ENCODE measurements at places on chromosomes 12 and 14.
A peak's percentile ranks its signal among the peaks of the same experiment; 100 is the strongest.

DNA sequence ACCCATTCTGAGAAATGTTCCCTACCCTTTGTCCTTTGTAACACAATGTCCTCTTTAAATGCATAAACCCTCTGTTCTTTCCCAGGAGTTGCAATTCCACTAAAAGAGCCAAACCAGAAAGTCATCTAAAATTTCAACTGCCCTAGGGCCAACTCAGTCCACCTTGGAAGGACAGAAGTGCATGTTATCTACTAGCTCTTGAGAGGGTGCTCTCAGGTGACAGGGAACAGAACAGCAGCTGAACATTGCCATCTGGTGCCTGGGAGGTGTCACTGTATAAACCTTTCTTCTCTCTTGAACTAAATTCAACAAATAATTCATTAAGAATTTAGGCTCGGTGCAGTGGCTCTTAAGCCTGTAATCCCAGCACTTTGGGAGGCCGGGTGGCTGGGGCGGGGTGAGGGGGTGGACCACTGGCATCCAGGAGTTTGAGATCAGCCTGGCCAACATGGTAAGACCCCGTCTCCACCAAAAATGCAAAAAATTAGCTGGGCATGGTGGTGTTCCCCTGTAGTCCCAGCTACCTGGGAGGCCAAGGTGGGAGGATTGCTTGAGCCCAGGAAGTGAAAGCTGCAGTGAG lies 10.3 kb upstream of the FERMT2 start:
- H3K4me1 ChIP-seq, result no peaks in the 10 kb centered on the region
- no peak overlapping the region for H3K27ac ChIP-seq
- peak; percentile 63 for DNase-seq

- H3K27ac ChIP-seq, result peak overlapping the region; percentile 99
- H3K4me3 ChIP-seq, result no peak overlapping the region
- H3K4me1 ChIP-seq, result peaks cover 50% of the 10 kb centered on the region
- no peaks in the 10 kb centered on the region for H3K27me3 ChIP-seq
- no peak for DNase-seq
Observed at GRCh38 chr12:108690191-108690518, 41.2 kb downstream of the CORO1C start.

GRCh38 chr12:62098132-62098531 lies 162.1 kb upstream of the USP15 start:
- no peak for DNase-seq
- H3K4me1 ChIP-seq, result no peaks in the 10 kb centered on the region
- H3K27me3 ChIP-seq, result no peaks in the 10 kb centered on the region
- no peak overlapping the region for H3K27ac ChIP-seq
- no peaks in the 10 kb centered on the region for H3K36me3 ChIP-seq
- no peak overlapping the region for H3K4me3 ChIP-seq

- H3K4me1 ChIP-seq, result no peaks in the 10 kb centered on the region
- H3K4me3 ChIP-seq, result no peak overlapping the region
- no peaks in the 10 kb centered on the region for H3K36me3 ChIP-seq
- no peak for DNase-seq
Observed at GRCh38 chr14:87407344-87407743, 585.6 kb downstream of the GALC start.

DNA sequence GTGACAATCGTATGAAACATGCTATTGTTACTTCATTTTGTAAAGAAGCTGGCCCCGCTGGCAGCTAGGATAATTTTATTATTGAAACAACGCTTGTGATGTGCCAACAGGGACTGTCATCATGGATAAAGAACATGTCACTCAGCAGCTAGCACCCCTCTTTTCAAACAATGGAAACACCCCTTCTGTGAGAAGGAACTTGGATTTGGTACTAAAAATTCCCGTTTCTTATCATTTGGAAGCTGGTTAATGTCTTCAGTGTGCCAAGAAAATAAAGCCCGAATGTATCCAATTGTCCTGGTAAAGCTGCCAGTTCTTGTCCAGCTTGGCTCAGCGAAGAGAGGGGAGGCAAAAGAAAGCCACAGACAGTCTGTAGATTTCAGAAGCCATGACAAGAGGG lies 186.6 kb downstream of the PHLDA1 start:
- no peak for DNase-seq
- H3K4me3 ChIP-seq, result no peak overlapping the region

DNA sequence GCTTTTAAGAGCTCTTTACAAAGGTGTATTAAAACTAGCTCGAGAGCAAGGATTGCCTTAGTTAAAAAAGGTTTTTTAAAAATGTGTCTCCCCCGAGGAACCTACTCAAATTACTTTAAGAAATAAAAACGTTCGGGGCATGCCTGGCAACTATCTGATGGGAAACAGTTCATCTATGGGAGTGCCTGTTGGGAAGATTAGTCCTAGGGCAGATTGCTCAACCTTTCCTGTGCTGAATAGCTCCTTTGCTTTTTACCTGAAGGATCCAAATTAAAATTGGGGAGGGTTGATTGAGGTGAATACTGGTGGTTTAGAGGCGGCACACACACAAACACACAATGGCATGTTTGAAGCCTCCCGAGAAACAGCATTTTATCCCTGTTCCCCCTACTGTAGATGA lies 541.4 kb upstream of the ATP2B1 start:
- no peak overlapping the region for H3K4me3 ChIP-seq
- H3K27me3 ChIP-seq, result no peaks in the 10 kb centered on the region
- no peak for DNase-seq
- no peak overlapping the region for H3K27ac ChIP-seq
- H3K4me1 ChIP-seq, result peaks cover 8% of the 10 kb centered on the region

DNA sequence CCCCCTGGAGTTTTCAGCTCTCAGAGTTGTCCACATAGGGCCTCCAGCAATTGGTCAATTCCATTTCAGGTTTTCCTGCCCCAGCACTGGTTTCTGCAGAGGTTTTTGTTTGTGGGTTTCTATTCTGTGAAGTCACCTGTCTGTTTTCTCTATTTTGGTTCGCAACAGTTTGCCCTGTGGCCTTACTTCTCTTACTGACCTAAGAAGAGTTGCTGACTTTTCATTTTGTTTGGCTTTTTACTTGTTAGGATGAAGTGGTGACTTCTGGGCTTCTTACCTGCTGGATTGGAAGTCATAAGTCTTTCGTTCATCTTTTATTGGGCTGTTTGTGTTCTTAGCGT lies 196.4 kb upstream of the PARP11 start:
- no peaks in the 10 kb centered on the region for H3K36me3 ChIP-seq
- no peak overlapping the region for H3K4me3 ChIP-seq
- no peaks in the 10 kb centered on the region for H3K27me3 ChIP-seq
- no peaks in the 10 kb centered on the region for H3K4me1 ChIP-seq
- no peak overlapping the region for H3K27ac ChIP-seq

- H3K27ac ChIP-seq, result no peak overlapping the region
- DNase-seq, result no peak
- no peaks in the 10 kb centered on the region for H3K27me3 ChIP-seq
- H3K4me3 ChIP-seq, result no peak overlapping the region
- H3K36me3 ChIP-seq, result no peaks in the 10 kb centered on the region
Observed at GRCh38 chr12:70068743-70069142, 174.5 kb upstream of the CNOT2 start.

GRCh38 chr14:52692248-52692962 lies 3.0 kb downstream of the ERO1A start:
- peak; percentile 66 for DNase-seq
- no peak overlapping the region for H3K4me3 ChIP-seq
- no peaks in the 10 kb centered on the region for H3K27me3 ChIP-seq
- H3K4me1 ChIP-seq, result peaks cover 10% of the 10 kb centered on the region
- peak overlapping the region; percentile 40 for H3K27ac ChIP-seq

GRCh38 chr14:55416866-55417265 lies 5.2 kb upstream of the ATG14 start:
- H3K4me1 ChIP-seq, result peaks cover 2% of the 10 kb centered on the region
- DNase-seq, result no peak
- no peaks in the 10 kb centered on the region for H3K27me3 ChIP-seq
- no peaks in the 10 kb centered on the region for H3K36me3 ChIP-seq
- H3K27ac ChIP-seq, result no peak overlapping the region

DNA sequence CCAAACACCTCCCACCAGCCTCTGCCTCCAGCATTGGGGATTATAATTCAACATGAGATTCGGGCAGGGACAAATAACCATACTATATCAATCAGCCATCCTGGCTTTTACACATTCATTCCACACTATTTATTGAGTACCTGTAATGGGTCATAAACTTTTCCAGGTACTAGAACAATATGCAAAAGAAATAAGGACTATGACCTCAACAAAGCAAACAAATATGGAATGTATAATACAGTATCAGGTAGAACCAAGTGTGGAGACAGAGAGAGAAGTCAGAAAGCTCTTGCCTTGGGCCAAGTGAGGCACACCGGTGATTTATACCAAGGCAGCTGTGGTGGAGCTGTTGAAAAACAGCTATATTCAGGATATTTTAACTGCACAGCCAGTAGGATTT lies 116.3 kb downstream of the TSPAN8 start:
- no peaks in the 10 kb centered on the region for H3K36me3 ChIP-seq
- H3K4me3 ChIP-seq, result no peak overlapping the region
- peaks cover 12% of the 10 kb centered on the region for H3K4me1 ChIP-seq
- H3K27me3 ChIP-seq, result no peaks in the 10 kb centered on the region

DNA sequence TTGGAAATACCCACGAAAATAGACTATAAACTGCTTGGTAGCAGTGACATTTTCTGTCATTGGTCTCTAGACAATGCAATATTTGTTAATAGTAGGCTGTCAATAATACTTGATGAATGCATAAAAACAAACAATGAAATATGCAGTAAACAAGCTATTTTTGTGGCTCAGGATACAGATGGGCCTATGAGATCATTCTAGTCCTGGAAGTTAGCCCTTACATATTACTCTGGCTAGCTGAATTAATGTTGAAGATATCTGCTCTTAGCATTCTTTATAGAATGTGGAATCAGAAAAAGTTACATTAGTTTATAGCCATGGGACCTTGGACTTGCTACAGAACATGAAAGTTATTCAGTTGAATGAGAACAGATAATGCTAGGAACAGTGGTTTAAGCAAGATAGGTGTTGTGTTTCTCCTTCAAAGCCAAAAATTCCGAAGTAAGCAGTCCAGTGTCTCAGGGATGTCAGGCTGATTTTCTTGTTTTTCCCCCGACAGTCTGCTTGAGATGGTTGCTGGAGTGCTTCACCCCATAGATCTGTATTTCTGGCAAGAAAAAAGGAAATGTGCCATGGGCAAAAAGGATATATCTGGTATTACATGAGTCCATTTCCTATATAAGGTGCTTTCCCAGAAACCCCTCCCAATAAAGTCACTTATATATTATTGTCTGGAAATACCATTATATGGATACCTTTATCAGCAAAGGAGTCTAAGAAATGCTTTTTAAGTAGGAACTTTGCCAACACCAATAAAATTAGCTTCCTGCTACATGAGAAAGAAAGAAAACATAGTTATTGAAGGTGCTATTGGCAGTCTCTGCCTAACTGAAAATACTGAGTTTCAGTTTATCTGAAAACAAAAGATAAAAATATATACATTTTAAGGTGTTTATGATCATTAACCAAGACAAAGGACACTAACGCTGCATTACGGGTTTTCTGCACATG lies 619.4 kb upstream of the ATP2B1 start:
- H3K4me1 ChIP-seq, result no peaks in the 10 kb centered on the region
- no peak for DNase-seq
- no peak overlapping the region for H3K4me3 ChIP-seq
- H3K27ac ChIP-seq, result no peak overlapping the region

DNA sequence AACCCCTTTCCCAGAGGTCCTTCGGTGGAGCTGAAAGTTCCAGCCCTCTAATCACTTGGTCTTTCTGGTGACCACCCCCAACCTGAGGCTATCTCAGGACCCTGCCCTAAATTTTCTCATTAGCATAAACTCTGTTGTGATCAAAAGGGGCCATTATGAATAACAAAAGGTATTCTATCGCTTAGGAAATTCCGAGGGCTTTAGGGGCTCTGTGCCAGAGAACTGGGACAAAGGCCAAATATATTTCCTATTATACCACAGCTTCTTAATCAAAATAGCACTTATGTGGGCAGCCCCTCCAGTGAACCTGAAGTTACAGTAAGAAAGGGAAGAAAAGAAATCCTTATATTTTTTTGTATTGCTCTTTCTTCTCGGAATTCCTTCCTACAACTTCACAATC lies 125.3 kb upstream of the NPAS3 start:
- H3K27ac ChIP-seq, result no peak overlapping the region
- no peak for DNase-seq
- no peak overlapping the region for H3K4me3 ChIP-seq
- no peaks in the 10 kb centered on the region for H3K27me3 ChIP-seq
- H3K36me3 ChIP-seq, result no peaks in the 10 kb centered on the region

- H3K27me3 ChIP-seq, result no peaks in the 10 kb centered on the region
- H3K4me1 ChIP-seq, result peaks cover 2% of the 10 kb centered on the region
- DNase-seq, result peak; percentile 7
- no peaks in the 10 kb centered on the region for H3K36me3 ChIP-seq
- no peak overlapping the region for H3K27ac ChIP-seq
Observed at GRCh38 chr12:75560167-75560566, 48.8 kb upstream of the KRR1 start.

- peaks cover 8% of the 10 kb centered on the region for H3K4me1 ChIP-seq
- H3K36me3 ChIP-seq, result no peaks in the 10 kb centered on the region
- H3K4me3 ChIP-seq, result no peak overlapping the region
- DNase-seq, result no peak
- H3K27ac ChIP-seq, result no peak overlapping the region
Observed at GRCh38 chr12:26642361-26642760, 190.6 kb downstream of the ITPR2 start.

DNA sequence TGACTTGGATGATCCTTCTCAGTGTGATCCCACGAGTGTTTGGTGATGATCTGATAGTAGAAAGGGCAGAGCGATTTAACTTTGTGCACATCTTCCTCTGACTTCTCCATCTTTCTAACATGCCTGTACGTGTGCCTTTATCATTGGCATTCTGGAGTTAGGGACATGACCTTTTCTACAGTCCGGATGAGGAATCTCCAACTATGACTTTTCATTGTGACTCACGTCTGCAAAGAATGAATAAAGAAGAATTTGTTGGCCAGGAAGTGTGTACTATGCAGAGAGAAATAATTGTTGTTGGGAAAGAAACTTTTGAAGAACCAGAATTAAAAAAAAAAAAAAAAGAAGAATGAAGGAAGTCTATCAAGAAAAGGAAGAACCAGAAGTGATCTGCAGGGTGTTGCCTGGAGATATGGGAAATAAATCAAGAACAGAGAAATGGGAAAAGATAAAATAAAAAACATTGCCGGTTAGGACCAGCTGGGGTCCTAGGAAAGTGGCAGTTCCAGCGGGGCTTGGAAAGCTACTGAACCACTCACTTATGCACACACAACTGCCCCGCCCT lies 25.3 kb downstream of the PPFIBP1 start:
- H3K27ac ChIP-seq, result peak overlapping the region; percentile 77
- no peak for DNase-seq
- H3K27me3 ChIP-seq, result no peaks in the 10 kb centered on the region
- peaks cover 14% of the 10 kb centered on the region for H3K36me3 ChIP-seq
- peaks cover 41% of the 10 kb centered on the region for H3K4me1 ChIP-seq
- H3K4me3 ChIP-seq, result no peak overlapping the region

GRCh38 chr14:101600891-101601605 lies 39.8 kb downstream of the DIO3 start:
- no peaks in the 10 kb centered on the region for H3K4me1 ChIP-seq
- H3K4me3 ChIP-seq, result no peak overlapping the region
- no peak overlapping the region for H3K27ac ChIP-seq

All from SK-N-SH (cell line).